ENCODE measurements at places on chromosomes 13 and 19. TPM values are rescaled to one million over a fixed set of nuclear protein-coding genes. Genes with fewer than 3 reads are reported as not detected.

GRK1 gene
- total RNA-seq = not detected

B3GLCT gene
- total RNA-seq = 2.8 TPM

DNA sequence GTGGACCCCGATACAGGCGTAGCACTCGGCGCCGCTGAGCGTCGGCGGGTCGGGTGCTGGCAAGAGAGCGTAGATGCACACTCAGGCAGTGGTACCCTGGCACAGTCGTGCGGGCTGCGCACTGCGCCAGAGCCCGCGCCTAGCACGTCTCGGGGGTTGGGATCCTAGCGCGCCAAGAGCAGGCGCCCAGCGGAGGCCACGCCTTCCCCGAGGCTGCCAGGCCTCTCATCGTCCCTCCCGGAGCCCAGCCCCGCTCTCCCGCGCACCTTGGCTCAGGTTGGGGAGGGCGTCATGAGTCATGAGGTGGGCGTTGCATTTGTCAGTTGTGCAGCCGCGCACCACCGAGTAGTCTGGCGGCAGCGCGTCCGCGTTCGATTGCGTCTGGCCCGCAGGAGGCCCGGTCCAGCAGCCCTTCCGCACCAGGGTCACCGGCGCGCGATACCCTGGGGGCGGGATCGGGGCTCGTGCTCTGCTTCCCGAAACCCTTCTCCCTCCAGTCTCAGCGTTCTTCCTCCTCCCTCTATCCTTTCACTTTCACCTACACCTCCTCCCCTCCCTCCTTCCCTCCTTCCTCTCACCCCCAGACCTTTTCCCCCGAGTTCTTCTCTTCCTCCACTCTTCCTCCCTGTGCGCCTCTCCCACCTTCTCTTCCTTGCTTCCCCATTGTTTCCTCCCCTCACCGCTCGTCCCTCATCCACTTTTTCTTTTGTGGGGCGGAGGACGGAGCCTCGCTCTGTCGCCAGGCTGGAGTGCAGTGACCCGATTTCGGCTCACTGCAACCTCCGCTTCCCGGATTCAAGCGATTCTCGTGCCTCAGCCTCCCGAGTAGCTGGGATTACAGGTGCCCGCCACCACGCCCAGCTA is 3.5 kb downstream of the LYPD5 start:
- H3K36me3 ChIP-seq = no peaks in the 10 kb centered on the region
- H3K4me3 ChIP-seq = peak overlapping the region; percentile 51
- H3K27me3 ChIP-seq = no peaks in the 10 kb centered on the region
- DNase-seq = peak; percentile 87
- peaks cover 10% of the 10 kb centered on the region for H3K4me1 ChIP-seq
- peak overlapping the region; percentile 47 for H3K27ac ChIP-seq

GRCh38 chr19:35518313-35518712 is 4.9 kb upstream of the DMKN start:
- H3K36me3 ChIP-seq = no peaks in the 10 kb centered on the region
- no peak overlapping the region for H3K4me3 ChIP-seq

- no peak overlapping the region for H3K27ac ChIP-seq
- H3K27me3 ChIP-seq = no peaks in the 10 kb centered on the region
- H3K4me3 ChIP-seq = no peak overlapping the region
- H3K4me1 ChIP-seq = no peaks in the 10 kb centered on the region
- H3K36me3 ChIP-seq = no peaks in the 10 kb centered on the region
These were observed 95.0 kb downstream of the RNF17 start for GRCh38 chr13:24858953-24859352.

DNA sequence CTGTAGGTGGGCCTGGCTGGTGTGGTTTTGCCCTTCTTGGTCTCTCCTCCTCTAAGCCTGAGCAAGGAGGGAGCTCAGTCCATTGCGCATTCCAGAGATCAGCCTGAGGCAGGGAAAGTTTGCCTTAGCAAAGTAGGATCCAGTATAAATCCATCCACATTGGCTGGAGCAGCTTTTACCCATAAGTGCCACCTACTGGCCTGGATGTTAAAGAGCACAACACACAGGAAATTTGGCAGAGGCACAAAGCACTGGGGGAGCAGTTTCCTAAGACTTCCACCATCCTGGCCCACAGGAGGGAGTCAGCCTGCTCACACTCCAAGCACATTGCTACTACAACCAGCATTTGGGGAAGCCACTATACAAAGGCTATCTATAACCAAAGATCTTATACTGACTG is 1124.2 kb downstream of the SLITRK1 start:
- no peak overlapping the region for H3K4me3 ChIP-seq
- H3K27ac ChIP-seq = no peak overlapping the region
- no peaks in the 10 kb centered on the region for H3K36me3 ChIP-seq
- H3K27me3 ChIP-seq = no peaks in the 10 kb centered on the region

- H3K27me3 ChIP-seq = no peaks in the 10 kb centered on the region
- H3K4me1 ChIP-seq = no peaks in the 10 kb centered on the region
- no peaks in the 10 kb centered on the region for H3K36me3 ChIP-seq
- no peak overlapping the region for H3K4me3 ChIP-seq
- no peak for DNase-seq
These were observed 102.0 kb downstream of the KDM4B start for GRCh38 chr19:5070930-5071329.

DNA sequence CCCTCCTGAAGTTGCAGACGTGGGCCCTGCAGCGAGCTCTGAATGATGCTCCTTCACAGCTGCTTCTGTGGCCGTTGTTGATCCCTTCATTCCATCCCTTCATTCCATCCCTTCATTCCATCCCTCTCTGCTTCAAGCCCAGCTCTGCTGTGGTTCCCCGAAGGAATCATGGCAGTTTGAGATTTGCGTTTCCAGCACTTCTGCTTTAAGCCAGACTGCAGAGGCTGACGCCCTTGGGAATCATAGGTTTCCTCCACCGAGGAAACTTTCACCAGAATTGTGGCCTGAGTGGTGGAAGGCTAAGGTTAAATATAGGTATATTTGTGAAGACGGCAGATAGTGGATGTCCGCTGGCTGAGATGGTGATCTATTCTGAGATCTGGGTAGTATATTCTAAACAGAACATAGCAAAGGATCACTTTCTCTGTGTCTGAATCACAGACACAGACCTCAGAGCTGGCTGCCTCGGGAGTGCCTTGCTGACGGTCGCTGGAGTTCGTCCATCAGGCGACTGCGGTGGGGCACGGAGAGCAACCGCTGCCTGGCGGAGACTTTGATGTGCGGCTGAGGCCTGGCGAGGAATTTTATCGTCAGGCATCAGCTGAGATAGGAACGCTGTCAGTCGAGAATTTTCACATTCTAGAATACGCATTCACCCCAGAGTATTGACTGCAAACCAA is 42.8 kb upstream of the DCUN1D2 start:
- H3K36me3 ChIP-seq = no peaks in the 10 kb centered on the region
- no peak overlapping the region for H3K27ac ChIP-seq
- no peak overlapping the region for H3K4me3 ChIP-seq
- no peaks in the 10 kb centered on the region for H3K4me1 ChIP-seq

ZNF211 gene
- 6.0 TPM for total RNA-seq

GRCh38 chr19:28322491-28322890 is 890.5 kb downstream of the UQCRFS1 start:
- DNase-seq = no peak
- no peaks in the 10 kb centered on the region for H3K4me1 ChIP-seq
- no peak overlapping the region for H3K4me3 ChIP-seq
- H3K27ac ChIP-seq = no peak overlapping the region

- no peak overlapping the region for H3K27ac ChIP-seq
- H3K27me3 ChIP-seq = no peaks in the 10 kb centered on the region
- H3K36me3 ChIP-seq = no peaks in the 10 kb centered on the region
- DNase-seq = no peak
- H3K4me1 ChIP-seq = no peaks in the 10 kb centered on the region
These were observed 319.0 kb upstream of the PCDH20 start for GRCh38 chr13:61734683-61735082.

XAB2 gene
- total RNA-seq = 28.3 TPM

GRCh38 chr19:31372246-31372781 is 23.1 kb upstream of the TSHZ3 start:
- H3K4me3 ChIP-seq = no peak overlapping the region
- no peaks in the 10 kb centered on the region for H3K36me3 ChIP-seq
- H3K4me1 ChIP-seq = no peaks in the 10 kb centered on the region
- no peak for DNase-seq
- no peaks in the 10 kb centered on the region for H3K27me3 ChIP-seq

- H3K27ac ChIP-seq = no peak overlapping the region
- H3K4me3 ChIP-seq = no peak overlapping the region
- H3K4me1 ChIP-seq = no peaks in the 10 kb centered on the region
- no peaks in the 10 kb centered on the region for H3K27me3 ChIP-seq
These were observed 148.9 kb upstream of the VSTM2B start for GRCh38 chr19:29376855-29377354.

DNA sequence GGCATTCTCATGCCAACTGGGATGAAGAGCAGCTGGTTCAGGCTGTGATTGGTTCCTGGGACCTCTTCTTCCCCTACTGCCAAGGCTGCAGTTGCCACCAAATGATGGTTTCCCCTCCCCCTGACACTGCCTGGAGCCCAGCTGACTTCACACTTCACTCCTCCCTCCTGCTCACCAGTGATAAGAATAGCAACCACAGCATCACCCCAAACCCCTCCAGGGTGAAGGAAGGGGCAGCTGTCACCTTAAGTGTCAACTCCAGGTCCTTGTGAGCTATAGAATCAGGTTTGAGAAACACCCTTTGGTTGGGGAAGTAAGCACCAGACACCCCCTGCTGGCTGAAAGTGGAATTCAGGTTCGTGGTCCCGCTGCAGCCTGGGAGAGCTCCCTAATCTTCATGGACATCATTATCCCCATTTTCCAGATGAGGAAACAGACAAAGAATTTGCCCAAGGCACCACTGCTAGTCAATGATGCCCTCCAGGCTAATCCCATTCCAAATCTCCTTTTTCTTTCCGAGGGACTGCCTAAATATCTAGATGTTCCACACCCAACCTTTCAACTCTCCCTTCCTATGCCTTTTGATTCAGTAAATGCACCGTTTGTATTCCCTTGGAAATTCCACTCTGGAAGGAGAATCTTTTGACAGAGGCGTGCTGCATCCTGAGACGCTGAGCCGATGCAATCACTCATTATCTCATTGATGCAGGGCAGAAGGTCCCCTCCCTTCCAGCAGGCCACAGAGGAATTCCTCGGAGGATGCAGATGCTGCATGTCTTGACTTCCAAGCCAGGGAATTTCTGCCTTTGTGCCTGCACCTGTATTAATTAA is 50.6 kb upstream of the UQCRFS1 start:
- H3K36me3 ChIP-seq = no peaks in the 10 kb centered on the region
- H3K4me1 ChIP-seq = no peaks in the 10 kb centered on the region
- peak; percentile 49 for DNase-seq
- no peak overlapping the region for H3K27ac ChIP-seq
- no peaks in the 10 kb centered on the region for H3K27me3 ChIP-seq

S1PR4 gene
- 0.96 TPM for total RNA-seq

DNA sequence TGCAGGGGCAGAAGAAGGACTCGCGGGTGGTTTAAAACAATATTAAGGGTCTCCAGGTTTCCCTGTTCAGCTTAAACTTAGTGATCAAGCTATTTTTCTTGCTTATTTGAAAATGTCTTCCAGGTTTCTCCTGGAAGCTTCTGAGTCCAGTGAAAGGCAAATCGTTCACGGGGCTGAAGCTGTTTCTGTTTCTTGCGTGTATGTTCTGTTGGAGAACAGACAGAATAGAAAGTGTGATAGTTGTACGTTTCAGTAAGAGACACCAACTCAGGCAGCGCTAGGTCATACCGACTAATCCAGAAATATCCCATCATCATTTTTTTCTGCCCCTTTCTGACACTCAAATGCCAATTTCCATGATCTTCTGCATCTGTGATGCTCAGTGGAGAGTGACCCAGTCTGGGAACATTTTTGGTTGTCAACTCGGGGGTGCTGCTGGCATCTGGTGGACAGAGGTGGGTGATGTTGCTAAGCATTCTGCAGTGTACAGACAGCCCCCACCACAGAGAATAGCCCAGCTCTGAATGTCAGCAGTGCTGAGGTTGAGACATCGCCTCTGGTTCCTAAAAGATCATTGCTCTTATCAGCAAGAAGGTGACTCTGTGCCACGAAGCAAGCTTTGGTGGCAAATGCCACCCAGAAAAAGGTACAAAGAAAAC is 4.3 kb downstream of the KLF2 start:
- no peaks in the 10 kb centered on the region for H3K27me3 ChIP-seq
- H3K4me1 ChIP-seq = peaks cover 2% of the 10 kb centered on the region
- H3K27ac ChIP-seq = peak overlapping the region; percentile 66
- no peak overlapping the region for H3K4me3 ChIP-seq
- DNase-seq = no peak

DNA sequence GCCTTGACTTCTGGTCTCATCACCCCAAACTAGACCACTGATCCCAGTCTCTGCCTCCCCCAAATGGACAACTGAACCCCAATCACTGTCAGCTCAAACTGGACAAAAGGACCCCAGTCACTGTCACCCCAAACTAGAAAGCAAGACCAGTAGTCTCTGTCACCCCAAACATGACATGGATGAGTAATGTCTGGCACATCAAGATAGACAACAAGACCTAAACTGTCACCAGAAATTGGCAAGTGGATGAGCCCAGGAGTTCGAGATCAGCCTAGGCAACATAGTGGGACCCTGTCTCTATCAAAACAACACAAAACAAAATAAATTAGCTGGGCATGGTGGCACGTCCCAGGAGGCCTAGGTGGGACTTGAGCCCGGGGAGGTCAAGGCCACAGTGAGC is 12.0 kb downstream of the RABAC1 start:
- no peak overlapping the region for H3K27ac ChIP-seq
- no peaks in the 10 kb centered on the region for H3K27me3 ChIP-seq
- no peaks in the 10 kb centered on the region for H3K36me3 ChIP-seq
- H3K4me1 ChIP-seq = no peaks in the 10 kb centered on the region
- no peak for DNase-seq

- H3K27me3 ChIP-seq = no peaks in the 10 kb centered on the region
- H3K4me3 ChIP-seq = no peak overlapping the region
- H3K36me3 ChIP-seq = no peaks in the 10 kb centered on the region
- H3K4me1 ChIP-seq = no peaks in the 10 kb centered on the region
- DNase-seq = no peak
- no peak overlapping the region for H3K27ac ChIP-seq
These were observed 20.8 kb upstream of the SGCG start for GRCh38 chr13:23159760-23160637.

- no peaks in the 10 kb centered on the region for H3K36me3 ChIP-seq
- H3K4me1 ChIP-seq = no peaks in the 10 kb centered on the region
- no peak overlapping the region for H3K27ac ChIP-seq
- no peaks in the 10 kb centered on the region for H3K27me3 ChIP-seq
- no peak for DNase-seq
These were observed 327.2 kb upstream of the TSHZ3 start for GRCh38 chr19:31676271-31677004.

DNA sequence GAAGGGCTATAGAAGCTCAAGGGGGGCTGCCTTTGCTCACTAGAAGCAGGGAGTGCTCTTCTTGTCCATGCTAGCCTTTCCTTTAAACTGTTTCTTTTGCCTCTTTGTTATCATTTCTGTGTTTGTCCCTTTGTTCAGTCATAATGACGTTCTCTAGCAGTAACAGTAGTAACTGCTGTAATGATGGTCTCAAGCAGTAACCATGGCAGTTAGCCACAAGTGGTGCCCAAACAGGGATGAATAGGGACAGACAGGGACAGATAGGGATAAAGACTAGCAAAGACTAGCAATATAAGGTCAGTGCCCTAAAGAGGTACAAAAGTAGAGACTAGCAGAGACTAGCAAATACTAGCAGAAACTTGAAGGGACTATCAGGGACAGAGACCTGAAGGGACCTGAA is 869.0 kb upstream of the PRR20A start:
- no peaks in the 10 kb centered on the region for H3K4me1 ChIP-seq
- H3K36me3 ChIP-seq = no peaks in the 10 kb centered on the region
- no peak for DNase-seq
- no peaks in the 10 kb centered on the region for H3K27me3 ChIP-seq
- H3K27ac ChIP-seq = no peak overlapping the region

GRCh38 chr19:18104793-18105131 is 7.2 kb downstream of the MAST3 start:
- DNase-seq = no peak
- no peaks in the 10 kb centered on the region for H3K36me3 ChIP-seq
- H3K4me1 ChIP-seq = no peaks in the 10 kb centered on the region
- peak overlapping the region; percentile 28 for H3K4me3 ChIP-seq
- H3K27me3 ChIP-seq = no peaks in the 10 kb centered on the region

GRCh38 chr13:61013796-61014195 is 401.9 kb downstream of the PCDH20 start:
- H3K36me3 ChIP-seq = no peaks in the 10 kb centered on the region
- no peak overlapping the region for H3K4me3 ChIP-seq
- H3K27ac ChIP-seq = no peak overlapping the region

All from colonic mucosa (tissue), 4 donors.